ENCODE measurements at places on chromosomes 7 and 10. TPM values are rescaled to one million over a fixed set of nuclear protein-coding genes. Genes with fewer than 3 reads are reported as not detected.

- no peak for DNase-seq
Observed at GRCh38 chr7:116683786-116684185, 11.8 kb downstream of the MET start.

GRCh38 chr10:97777143-97777542 lies 5.3 kb upstream of the SFRP5 start:
- no peak for DNase-seq

GRCh38 chr10:22321924-22322640 lies 1.2 kb downstream of the BMI1 start:
- DNase-seq, result no peak

- no peak for DNase-seq
Observed at GRCh38 chr7:128164061-128164954, 76.8 kb upstream of the LEP start.

The SRRM3 gene
- 0.11 TPM for total RNA-seq

The TMEM236 gene
- total RNA-seq, result not detected

The DDX50 gene
- total RNA-seq, result 38.2 TPM

The SDK1 gene
- total RNA-seq, result 0.17 TPM

All from HepG2 (cell line).